Urinary bladder (tissue), 4 donors: ENCODE measurements at places on chromosomes 13 and 19.

- no peak for DNase-seq
These were observed 621 bp downstream of the NOVA2 start for GRCh38 chr19:45972947-45973540.

DNA sequence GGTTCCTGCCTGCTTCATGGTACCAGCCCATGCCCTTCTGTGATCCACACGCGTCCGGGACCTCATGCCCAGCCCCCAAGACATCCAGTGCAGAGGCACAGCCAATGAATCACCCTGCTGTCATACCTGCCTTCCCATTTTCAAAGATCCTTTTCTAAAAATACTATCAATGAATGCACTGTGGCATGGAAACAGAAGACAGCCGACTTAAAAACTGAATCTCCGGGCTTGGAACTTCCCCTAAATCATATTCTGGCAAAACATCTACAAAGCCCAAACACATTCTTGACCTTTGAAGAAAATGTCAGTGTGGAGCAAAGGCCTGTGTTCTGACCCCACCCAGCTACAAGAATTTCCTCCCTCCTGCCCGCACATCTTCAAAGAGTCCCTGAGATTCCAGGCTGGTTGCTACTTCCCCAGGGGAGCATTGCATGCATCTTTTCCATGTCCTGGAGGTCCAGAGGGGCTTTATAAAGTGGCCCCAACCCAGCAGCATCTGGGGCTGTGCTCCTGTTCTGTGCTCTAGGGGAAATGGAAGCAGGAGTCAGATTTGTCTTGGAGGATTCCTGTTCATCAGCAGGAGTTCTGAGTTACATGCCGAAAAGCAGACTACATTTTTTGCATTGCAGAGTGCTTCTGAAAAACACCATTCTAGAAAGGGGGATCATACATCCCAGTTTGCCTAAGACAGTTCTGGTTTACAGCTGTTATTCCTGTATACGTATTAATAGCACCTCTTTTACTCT, 135.2 kb downstream of the USP12 start:
- no peak for DNase-seq

- no peak for DNase-seq
These were observed 260.5 kb downstream of the RFC3 start for GRCh38 chr13:34078334-34078999.

DNA sequence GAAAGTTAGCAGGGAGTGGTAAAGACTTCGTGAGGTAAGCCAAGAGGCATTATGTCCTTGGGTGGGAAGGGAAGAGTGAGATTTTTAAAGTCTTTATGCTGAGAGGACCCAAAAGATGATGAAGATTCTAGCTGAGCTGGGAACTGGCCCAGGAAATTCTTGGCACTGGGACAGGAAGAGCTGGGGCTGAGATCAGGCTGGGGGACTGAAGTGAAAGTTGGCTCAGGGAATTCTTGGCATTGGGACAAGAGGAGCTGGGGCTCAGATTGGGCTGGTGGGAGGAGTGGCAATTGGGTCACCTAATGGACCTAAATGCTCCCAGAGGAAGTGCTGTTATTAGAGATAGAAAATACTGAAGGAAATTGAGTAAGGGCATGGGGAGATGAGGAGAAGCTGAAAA, 8.8 kb downstream of the SCEL start:
- peak; percentile 71 for DNase-seq

GRCh38 chr13:101397742-101398141, 18.6 kb downstream of the NALCN start:
- no peak for DNase-seq

- DNase-seq = no peak
These were observed 838.1 kb downstream of the DACH1 start for GRCh38 chr13:71028884-71029283.

DNA sequence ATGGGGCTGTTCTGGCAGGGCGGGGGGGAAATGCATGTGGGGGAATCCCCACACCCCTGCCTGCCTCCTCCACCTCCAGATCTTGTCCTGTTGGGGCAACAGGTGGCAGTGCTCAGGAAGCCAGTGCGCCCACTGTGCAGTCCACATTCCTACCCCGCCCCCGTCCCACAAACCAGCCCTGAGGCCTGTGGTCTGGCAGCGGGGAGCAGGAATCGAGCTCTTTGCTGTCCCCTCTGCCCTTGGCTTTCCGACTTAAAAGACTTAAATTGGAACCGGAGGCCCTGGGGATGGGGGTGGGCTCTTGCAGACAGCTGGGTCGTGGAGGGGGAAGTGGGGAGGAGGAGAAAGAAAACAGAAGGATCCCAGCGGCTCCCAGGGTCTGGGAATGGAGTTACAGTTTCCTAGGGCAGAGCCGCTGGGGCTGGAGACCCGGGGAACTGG, 4.3 kb downstream of the NANOS3 start:
- no peak for DNase-seq

DNA sequence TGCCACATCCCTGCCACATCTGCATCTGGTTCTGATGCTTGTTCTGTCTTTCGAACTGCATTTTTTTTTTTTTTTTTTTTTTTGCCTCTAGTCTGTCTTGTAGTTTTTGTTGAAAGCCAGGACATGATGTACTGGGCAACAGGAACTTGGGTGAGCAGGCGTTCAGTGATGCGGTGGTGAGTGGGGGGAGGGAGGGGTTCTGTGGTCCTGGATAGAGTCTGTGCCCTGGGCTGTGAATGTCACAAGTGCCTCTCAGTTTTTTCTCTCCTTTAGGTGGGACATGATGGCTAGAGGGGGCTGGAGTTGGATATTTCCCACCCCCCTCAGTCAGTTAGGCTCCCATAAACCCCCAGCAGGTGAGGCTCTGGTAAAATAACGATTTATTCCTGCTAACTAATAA, 3.5 kb downstream of the CEACAM4 start:
- DNase-seq = no peak

DNA sequence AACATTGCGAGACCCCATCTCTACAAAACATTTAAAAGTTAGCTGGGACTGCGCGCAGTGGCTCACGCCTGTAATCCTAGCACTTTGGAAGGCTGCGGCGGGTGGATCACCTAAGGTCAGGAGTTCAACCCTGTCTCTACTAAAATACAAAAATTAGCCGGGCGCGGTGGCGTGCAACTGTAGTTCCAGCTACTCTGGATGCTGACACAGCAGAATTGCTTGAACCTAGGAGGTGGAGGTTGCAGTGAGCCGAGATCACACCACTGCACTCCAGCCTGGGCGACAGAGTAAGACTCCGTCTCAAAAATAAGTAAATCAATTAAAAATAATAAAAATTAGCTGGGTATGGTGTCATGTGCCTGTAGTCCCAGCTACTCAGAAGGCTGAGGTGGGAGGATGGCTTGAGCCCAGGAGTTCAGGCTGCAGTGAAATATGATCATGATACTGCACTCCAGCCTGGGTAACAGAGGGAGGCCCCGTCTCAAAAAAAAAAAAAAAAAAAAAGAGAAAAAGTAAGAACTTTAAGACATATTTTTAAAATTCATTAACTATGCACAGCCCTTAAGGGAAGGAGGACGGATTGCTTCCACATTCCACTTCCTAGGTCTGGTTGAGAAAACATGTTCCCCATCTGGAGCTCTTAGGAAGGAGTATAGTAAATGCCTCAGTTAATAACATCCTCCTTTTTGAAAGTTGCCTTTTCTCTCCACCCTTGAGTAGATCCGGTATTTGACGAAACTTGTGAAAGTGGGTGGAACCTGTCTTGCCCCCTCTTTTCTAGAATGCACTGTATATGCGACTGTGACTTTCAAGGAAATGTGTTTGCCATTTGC, 26.1 kb downstream of the EXOC3L2 start:
- DNase-seq = no peak

GRCh38 chr19:1847684-1848398, 442 bp downstream of the REXO1 start:
- no peak for DNase-seq

DNA sequence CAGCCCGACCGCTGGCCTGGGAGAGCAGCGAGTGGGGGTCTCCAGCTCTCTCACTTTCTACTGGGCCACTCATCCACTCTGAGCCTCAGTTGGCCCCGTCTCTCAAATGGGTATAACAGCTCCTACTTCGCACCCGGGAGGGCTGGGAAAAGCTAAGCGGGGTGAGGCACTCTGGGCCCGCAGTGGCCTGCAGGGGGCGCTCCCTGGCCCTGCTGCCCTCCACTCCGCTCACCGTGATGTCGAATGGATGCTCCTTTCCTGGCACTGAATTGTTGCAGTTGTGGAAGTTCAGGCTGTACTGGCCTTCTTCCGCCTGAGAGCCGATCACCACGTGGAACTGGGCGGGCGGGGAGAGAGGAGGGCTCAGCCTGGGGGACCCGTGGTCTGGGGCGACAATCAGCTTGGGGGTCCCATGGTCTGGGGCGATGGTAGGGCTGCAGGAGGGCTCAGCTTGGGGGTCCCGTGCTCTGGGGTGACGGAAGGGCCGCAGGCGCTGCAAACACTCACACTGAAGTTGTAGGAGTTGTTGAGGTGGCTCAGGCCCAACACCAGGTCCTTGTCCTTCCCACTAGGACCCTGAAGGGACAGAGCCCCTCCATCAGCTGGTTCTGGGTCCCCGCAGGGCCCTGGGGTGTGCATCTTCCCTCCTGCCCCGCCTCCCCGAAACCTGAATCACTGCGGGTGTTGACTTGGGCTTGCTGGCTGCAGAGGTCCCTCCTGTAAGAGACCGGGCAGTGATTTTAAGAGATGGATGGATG, 3.9 kb downstream of the GPR108 start:
- DNase-seq = no peak

GRCh38 chr13:92807353-92807752, 419.3 kb upstream of the GPC6 start:
- DNase-seq = no peak

- DNase-seq = no peak
These were observed 38.1 kb upstream of the ZNF766 start for GRCh38 chr19:52231154-52231910.

- no peak for DNase-seq
These were observed 15.2 kb upstream of the SUPT20H start for GRCh38 chr13:37074703-37075102.

DNA sequence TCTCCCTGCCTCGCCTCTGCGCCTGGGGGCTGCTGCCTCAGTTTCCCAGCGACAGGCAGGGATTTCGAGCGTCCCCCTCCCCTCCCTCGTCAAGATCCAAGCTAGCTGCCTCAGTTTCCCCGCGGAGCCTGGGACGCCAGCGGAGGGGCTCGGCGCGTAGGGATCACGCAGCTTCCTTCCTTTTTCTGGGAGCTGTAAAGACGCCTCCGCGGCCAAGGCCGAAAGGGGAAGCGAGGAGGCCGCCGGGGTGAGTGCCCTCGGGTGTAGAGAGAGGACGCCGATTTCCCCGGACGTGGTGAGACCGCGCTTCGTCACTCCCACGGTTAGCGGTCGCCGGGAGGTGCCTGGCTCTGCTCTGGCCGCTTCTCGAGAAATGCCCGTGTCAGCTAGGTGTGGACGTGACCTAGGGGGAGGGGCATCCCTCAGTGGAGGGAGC, 722 bp upstream of the ICAM1 start:
- no peak for DNase-seq

DNA sequence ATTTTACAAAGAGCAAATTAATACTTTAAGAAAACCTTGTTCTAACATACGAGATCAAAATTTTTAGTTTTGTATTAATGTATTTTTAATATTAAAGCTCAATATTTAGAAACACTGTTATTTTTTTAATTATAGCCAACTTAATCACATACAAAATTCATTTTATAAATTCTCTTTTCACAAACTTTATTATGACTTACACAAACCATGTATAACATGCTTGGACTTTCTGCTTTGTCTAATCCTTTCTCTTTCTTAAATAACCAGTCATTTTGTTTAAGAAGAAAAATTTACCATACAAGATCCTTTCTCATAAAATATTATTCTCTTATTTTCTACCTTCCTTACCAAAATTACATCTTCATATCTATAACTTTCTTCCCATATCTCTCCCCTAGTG, 62.2 kb downstream of the CYSLTR2 start:
- no peak for DNase-seq

- DNase-seq = peak; percentile 2
These were observed 342.8 kb downstream of the DACH1 start for GRCh38 chr13:71524245-71524612.

DNA sequence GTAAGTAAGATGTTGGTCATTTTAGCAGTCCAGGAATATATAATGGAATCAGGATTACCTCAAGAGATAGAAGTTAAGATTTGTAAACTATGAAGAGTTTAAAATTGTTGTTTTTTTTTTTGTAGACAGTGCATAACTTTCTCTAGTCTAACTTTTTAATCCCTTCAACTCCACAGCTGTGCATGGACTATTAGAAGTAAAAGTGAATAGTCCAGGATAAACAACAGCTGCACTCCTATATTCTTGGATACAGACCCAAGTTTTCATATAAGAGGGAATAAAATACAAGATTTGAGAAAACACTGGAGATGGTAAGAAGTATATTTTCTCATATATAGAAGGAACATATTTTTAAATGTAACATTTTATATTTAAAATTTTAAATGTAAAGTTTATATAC, 1509.9 kb downstream of the SLITRK5 start:
- no peak for DNase-seq

GRCh38 chr19:41671486-41671885, 16.6 kb downstream of the CEACAM7 start:
- DNase-seq = no peak

GRCh38 chr13:80217614-80218456, 123.1 kb downstream of the SPRY2 start:
- no peak for DNase-seq

DNA sequence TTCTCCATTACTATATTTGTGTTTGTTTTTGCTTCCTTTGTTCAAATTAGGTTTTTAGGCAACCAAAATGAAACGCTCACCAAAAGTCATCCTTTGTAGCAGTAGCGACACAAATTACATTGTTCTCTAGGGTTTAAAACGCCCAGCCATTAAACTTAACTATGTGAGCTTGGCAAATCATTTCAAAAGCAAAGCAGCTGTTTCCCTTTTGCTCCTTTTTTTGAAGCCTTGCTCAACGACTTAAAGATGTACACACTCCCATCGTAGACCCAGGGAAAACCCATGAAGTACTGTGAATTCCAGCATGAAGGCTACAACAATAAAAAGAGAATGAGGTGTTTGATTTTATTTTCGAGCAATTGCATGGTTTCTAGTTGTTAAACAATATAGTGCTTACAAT, 106.7 kb downstream of the RAP2A start:
- no peak for DNase-seq

GRCh38 chr13:30665638-30666037, 47.9 kb downstream of the USPL1 start:
- DNase-seq = no peak

GRCh38 chr13:21849323-21849722, 178.4 kb downstream of the FGF9 start:
- no peak for DNase-seq
